ENCODE measurements at places on chromosomes 7 and 10.

GRCh38 chr7:95897557-95898251, 125.3 kb downstream of the DYNC1I1 start:
- DNase-seq, result no peak

GRCh38 chr7:27518561-27519350, 143.9 kb downstream of the HIBADH start:
- DNase-seq, result no peak

DNA sequence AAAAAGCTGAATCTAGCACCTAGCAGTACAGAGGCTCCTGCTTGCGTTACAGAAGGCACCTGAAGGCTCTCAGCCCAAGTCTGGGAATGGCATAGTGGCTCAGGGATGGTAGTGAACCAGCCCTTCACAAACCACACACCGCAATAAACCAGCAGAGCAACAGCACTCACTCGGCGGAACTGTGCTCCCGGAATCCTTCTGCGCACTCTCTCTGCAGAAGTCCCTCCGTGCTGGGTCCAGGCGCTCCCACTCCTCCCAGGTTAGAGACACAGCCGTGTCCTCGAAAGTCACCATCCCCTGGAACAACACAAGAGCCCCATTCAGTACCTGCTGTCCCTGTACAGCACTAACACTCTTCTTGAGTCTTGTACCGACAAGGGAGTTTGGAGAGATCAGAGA, 1.5 kb downstream of the ZNF394 start:
- no peak for DNase-seq

GRCh38 chr10:92208736-92209135, 82.1 kb downstream of the CPEB3 start:
- DNase-seq, result no peak

- no peak for DNase-seq
Measured at GRCh38 chr7:28465697-28466096, 53.4 kb downstream of the CREB5 start.

DNA sequence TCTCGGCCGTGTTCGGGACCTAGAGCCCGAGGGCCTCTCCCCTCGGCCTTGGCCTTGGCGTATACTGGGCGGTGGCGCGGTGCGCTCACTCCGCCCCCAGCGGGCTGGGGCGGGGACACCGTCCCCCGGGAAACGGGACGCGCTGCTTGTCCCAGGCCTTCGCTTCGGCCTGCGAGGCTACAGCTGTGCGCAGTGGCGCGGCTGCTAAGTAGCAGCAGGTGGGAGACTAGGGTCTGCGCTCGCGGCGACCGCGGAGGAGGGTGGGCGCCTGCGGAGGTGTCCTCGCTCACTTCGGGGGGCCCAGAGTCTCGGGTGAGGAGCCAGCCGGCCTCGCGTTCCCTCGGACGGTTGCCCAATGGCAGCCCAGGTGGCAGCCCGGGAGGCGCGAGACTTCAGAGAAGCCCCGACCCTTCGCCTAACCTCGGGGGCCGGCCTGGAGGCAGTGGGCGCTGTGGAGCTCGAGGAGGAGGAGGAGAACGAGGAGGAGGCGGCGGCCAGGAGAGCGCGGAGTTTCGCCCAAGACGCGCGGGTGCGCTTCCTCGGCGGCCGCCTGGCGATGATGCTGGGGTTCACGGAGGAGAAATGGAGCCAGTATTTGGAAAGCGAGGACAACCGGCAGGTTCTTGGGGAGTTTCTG, at the start of gene DNAH11:
TSS of gene DNAH11 (plus strand) at position 149 of the 637 bp plus-strand sequence. CDS start at position 356, 207 bp downstream.
- no peak for DNase-seq

DNA sequence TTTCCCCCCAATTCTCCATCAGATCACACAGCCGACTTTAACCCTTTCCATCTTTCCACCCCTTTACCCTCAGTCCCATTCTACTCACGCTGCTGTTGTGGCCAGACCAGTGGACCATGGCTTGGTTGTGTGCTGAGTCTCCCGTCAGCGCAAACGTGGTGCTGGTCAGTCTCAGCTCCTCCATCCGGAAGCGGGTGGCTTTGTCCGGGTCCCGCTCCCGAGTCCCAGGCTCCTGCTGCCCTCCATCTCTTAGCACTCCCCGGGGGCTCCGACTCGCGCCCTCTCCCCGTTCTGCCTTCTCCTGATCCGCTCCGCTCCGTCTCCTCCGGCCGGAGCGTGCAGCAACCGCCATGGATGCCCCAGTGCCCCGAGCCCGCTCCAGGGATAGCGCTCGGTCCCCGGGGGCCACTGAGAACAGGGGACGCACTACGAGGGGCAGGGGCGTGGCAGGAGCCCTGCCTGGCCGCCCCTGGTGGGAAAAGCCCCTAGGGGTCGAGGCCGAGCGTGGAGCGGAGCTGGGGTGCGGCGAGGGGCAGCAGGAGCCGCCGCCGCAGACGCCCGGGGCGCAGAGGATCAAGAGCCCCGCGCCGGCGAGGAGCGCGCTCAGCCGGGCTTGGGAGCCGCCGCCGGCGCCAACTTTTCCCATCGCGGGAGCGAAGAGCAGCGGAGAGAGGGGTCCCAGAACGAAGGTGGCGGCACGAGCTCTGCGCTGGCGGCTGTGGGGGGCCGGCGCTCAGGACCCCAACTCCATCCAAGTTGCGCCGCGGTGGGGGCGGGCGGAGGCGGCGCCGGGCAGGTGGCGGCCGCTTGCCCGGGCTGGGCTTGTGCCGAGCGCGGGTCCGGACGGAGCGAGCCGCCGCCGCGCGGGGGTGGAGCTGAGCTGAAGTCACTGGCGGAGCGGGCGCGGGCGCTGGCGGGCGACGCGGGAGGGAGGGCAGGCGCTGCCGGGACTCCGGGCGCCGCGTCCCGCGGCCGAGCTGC, at the start of gene SORCS1:
TSS of gene SORCS1 (minus strand) at position 826 of the 981 bp plus-strand sequence.
- DNase-seq, result no peak

GRCh38 chr7:150948791-150949251, 29.3 kb downstream of the KCNH2 start:
- DNase-seq, result no peak

- no peak for DNase-seq
Measured at GRCh38 chr10:31347705-31348104, 28.7 kb downstream of the ZEB1 start.

DNA sequence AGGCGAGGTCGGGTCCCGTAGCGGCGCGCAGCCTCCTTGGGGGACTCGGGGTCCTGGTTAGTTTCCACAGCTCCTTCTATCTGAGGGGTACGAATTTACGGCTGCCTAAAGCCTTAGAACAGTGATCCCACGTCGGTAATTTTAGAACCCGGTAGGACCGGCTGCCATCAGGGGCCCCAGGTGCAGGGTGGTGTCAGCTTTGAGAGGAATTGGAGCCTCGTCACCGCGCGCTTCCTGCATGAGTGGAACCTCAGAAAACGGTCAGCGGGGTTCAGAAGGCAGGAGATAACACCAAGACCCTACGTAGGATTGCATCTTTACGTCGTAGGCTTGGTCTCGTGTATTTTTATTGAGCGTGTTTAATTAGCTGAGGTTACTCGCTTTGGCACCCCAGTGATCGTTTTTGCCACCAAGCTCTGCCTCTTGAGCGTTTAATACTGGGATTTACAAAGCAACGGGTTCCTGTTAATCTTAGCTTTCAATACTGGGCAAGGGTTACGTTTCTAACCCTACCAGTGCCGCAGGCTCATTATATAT, 443 bp downstream of the RNF32 start:
- peak; percentile 13 for DNase-seq

GRCh38 chr7:158595068-158595467, 7.4 kb upstream of the PTPRN2 start:
- no peak for DNase-seq

DNA sequence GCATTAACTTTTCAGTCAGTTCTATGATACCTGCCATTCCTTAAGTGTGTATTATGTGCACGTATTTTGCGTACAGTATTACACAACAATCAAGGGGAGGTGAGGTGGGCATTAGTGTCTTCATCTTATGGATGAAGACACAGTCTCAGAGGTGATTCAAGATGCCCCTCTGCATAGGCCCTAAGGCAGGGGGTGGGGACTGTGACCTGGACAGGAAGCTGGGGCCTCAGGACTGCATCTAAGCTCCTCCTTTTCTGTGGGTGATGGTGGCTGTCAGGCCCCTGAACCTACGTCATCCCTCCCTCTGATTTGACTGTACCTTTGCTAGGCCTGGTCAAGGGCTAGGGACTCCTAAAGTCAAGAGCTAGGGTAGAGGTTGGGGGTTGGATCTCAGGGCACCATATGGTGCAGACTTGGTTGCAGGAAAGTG, 38.9 kb downstream of the HK1 start:
- DNase-seq, result no peak

DNA sequence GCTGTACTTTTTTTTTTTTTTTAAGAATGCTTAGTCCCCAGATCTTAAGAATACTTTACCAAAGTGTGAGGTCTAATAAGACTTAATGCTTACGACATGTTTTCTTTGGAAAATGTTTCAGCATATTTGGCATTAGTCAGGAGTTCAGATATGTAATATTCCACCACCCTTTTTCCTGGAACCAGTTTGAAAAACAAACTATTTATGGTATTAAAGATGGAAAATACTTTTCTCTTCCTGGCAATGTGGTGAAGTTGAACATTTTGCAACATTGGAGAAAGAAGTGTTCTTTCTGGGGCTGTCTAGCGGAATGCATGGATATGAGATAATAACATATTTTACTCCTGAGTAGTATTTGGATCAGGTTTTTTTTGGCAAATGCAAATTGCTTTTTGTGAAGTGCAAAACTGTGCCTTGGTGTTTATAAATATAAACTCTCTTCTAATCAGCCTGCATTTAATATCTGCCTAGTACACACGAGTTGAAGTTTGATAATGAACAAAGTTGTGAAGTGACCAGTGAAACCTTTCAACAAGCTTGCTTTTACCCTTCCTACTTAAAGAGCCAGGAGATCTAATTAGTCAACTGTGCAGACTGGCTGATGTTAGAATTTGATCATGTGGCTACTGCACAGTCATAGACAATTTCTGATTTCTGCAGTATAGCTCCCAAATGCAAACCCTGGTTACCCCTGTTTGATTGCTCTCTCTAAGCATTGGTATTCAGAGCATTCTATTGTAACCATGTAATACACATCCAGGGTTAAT, 20.9 kb downstream of the MAP3K8 start:
- DNase-seq, result no peak

- no peak for DNase-seq
Measured at GRCh38 chr10:77012812-77013500, 624.7 kb downstream of the KCNMA1 start.

- no peak for DNase-seq
Measured at GRCh38 chr7:101884671-101885596, 67.5 kb downstream of the CUX1 start.

GRCh38 chr10:78982726-78983125, 86.0 kb upstream of the ZMIZ1 start:
- DNase-seq, result no peak

All from activated CD8-positive, alpha-beta memory T cell treated with anti-CD3 and anti-CD28 coated beads for 1 hour (primary cell).